ENCODE measurements at places on chromosomes 12 and 14. TPM values are rescaled to one million over a fixed set of nuclear protein-coding genes. Genes with fewer than 3 reads are reported as not detected.

Gene SP7
- total RNA-seq: not detected

Gene PSMA3
- 194 TPM for total RNA-seq

Gene NFE2
- total RNA-seq: not detected

Gene RFX4
- total RNA-seq: not detected

Gene LTA4H
- total RNA-seq: 115 TPM

Gene TMTC2
- total RNA-seq: 4.7 TPM

Gene IFNG-AS1
- total RNA-seq: not detected

DNA sequence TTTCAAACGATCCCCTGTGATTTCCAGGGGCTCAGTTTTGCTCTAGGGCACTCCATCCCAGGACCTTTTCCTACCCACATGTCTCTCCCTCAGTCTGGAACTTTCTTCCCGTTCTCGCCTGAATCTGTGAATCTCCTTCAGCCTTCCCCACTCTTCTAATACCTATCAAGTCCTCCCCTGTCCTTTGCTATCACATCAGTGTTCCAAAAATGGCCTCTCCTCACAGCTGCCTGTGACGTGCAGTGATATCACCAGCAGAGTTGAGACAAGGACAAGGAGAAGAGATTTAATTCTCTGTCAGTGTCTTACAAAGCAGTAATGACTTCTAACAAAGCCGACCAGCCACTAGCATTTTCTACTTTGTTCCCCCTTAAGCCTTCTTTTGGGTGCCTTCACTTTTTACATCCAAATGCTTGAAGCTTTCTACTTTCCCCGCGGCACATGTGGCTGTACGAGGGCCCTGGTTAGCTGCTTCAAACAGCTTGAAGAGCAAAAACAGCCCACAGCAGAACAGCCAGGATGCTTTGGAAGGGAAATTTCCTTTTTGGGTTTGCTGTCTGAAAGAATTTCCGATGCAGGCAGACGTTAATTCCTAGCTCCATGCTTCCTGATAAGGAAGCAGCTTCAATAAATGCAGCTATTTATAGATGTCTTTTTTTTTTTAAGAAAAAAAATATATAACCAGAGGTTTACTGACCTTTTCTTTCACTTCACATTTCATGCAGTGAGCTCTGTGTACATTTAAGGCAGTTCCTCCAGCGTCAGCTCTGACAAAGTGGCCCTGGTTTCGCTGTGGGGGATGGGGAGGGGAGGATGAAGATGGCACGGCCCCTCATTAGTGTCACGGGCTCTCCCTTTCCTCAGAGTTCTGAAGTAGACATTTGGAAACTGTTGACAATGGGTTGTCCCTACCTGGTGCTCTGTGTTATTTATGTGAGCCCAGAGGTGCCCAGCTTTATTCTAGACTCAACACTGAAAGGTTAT lies 109.3 kb downstream of the ETV6 start:
- DNase-seq: no peak

- DNase-seq: no peak
Observed at GRCh38 chr12:90808568-90808967, 146.4 kb downstream of the CCER1 start.

DNA sequence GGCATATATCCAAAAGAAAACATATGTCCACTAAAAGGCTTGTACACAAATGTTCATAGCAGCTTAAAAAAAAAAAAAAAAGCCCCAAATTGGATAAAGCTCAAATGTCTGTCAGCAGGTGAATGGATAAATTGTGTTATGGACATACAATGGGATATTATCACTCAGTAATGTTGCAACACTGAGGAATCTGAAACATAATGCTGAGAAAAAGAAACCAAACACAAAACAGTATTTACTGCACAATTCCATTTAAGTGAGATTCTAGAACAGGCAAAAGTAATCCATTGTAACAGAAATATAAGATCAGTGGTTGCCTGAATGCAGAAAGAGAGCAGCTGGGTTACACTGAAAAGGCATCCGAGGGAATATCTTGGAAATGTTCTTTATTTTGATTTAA lies 117.9 kb downstream of the SLC15A5 start:
- no peak for DNase-seq

- no peak for DNase-seq
Observed at GRCh38 chr12:75660107-75660530, 148.7 kb upstream of the KRR1 start.

- no peak for DNase-seq
Observed at GRCh38 chr12:79223761-79224160, 359.2 kb downstream of the SYT1 start.

DNA sequence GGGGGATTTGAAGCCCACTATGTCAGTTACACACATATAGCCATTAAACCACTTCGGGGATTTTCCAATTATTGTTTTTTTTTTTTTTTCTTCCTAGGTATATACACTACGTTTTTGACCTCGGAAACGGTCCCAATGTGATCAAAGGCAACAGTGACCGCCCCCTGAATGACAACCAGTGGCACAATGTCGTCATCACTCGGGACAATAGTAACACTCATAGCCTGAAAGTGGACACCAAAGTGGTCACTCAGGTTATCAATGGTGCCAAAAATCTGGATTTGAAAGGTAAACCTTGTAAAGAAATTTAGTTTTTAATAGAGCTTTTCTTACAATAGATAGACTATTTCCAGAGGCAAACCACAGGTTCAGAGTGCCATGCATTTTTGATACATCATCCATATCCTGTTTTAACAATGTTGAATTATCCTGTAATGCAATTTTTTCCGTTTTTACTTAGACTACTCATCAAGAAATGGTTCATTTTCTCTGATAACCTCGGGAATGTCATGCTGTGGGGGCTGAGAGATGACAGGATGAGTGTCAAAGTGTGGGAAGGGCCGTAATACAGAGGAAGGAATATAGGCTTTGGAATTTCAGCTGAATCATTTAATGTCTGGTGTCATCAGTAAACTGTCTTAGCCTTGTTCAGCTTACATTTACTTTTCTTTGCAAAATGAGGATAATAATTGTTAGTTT lies 797.1 kb downstream of the NRXN3 start:
- no peak for DNase-seq

GRCh38 chr12:113861708-113862312 lies 104.3 kb downstream of the RBM19 start:
- no peak for DNase-seq

GRCh38 chr14:45359746-45360145 lies 106.7 kb upstream of the MIS18BP1 start:
- DNase-seq: no peak

- no peak for DNase-seq
Observed at GRCh38 chr12:4037747-4038312, 164.6 kb upstream of the PARP11 start.

GRCh38 chr14:39015360-39015961 lies 87.6 kb downstream of the SEC23A start:
- DNase-seq: peak; percentile 9

DNA sequence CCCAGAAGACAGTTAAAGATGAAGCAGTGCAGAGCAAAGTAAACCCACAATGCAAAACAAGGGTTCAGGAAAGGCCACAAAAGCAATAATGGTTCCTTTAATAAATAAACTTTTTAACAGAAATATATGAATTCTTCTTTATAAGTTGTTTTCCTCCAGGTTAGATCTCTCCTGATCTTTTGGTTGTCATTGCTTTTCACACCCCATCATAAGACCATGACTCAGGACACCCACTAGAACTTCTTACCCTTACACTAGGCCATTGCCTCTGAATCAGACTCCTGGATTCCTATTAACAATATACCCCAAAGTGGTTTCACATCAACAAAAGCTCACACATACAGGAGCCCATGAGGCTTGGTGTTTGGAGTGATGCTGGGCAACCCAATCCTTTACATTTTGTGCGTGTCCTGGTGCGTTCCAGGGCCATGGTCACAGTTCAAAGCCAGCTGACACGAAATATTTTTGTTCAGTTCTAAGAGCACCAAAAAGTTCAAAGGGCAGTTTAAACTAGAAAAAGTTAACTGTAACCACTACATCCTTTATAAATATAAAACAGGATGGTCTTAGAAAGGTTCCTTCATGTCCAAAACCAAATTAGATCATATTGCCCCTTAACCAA lies 187.0 kb downstream of the EPS8 start:
- no peak for DNase-seq

DNA sequence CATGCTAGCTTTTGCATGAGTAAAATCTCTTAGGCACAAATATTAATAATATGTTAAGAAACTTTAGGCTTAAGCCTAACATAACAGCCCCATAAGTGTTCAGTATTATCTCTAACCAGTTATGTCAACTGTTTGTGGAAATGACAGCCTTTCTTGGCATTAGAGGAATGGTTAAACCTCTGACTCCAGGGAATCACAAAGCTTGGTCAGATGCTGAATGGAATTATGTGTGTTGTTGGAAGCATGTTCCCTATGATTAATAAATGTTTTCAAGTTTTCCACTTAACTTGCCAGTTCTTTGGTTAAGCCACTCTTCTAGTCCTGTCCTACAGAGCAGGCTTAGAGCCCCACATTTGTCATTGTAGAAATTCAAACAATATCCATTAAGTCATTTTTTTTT lies 17.0 kb downstream of the PSEN1 start:
- DNase-seq: no peak

- DNase-seq: no peak
Observed at GRCh38 chr14:74616996-74617700, 5.1 kb upstream of the LTBP2 start.

- DNase-seq: no peak
Observed at GRCh38 chr12:53218551-53219291, 11.7 kb upstream of the ITGB7 start.

DNA sequence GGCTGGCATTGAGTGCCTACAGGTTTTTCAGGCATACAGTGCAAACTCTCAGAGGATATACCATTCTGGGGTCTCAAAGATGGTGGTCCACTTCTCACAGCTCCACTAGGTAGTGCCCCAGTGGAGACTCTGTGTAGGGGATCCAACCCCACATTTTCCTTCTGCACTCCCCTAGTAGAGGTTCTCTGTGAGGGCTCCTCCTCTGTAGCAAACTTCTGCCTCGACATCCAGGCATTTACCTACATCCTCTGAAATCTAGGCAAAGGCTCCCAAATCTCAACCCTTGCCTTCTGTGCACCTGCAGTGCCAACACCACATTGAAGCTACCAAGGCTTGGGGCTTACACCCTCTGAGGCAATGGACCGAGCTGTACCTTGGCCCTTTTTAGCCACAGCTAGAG lies 179.2 kb downstream of the CCDC91 start:
- no peak for DNase-seq

DNA sequence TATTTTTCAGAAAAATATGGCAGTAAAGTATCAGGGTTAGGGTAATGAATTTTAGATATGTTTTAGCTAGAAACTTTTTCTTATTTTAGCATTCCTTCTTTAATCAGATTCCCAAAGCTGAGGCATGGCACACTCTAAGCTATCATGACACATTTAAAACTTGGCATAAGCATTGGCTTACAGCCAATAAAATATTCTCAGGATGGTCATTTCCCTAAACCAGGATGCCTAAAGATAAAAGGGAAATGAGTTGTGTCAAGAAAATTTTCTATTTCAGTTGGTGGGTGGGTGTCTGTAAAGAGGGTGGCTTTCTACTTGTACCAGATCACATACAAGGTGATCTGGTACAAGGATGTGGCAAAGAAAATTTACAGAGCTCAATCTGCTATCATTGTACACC lies 47.8 kb downstream of the PEBP1 start:
- no peak for DNase-seq

DNA sequence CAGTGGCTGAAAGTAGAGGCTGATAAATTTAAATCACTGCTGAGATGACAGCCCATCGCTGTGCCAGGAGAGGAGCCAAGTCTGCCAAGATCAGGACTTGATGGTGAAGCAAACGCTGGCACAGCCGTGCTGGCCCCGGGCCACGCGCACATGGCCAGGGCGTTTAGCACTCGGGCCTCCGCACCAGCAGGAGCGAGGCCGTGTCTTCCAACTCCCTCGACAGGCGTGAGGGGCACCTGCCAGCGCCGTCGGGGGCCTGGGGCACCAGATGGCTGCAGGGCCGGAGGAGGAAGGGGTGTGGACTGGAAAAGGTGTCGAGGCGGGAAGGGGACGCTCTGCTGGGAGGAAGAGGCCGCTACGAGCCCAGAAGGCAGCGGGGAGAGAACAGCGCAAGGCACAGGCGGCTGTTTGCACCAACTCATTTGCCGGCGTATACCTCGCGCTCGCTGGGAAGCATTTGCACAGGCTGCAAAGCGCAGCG lies 29.5 kb downstream of the RIMBP2 start:
- no peak for DNase-seq

GRCh38 chr12:122161682-122162081 lies 12.3 kb downstream of the IL31 start:
- no peak for DNase-seq

- DNase-seq: no peak
Observed at GRCh38 chr12:45973526-45973925, 16.8 kb downstream of the SCAF11 start.

All from activated T-cell treated with anti-CD3 and anti-CD28 coated beads, Interleukin-2, amount 50 U/mL, for 72 hours (primary cell).